ENCODE measurements at places on chromosomes 16 and 17. TPM values are rescaled to one million over a fixed set of nuclear protein-coding genes. Genes with fewer than 3 reads are reported as not detected.
A peak's percentile ranks its signal among the peaks of the same experiment; 100 is the strongest.

GRCh38 chr17:58755577-58756245, at the start of gene PPM1E:
Gene PPM1E (plus strand): TSS chr17:58755854.
- peaks cover 69% of the 10 kb centered on the region for H3K27me3 ChIP-seq
- DNase-seq, result peak; percentile 86
- peak within 1 kb of the TSS; percentile 70 for H3K4me3 ChIP-seq
- H3K36me3 ChIP-seq, result no peaks in the 10 kb centered on the region
- no peak within 1 kb of the TSS for H3K27ac ChIP-seq
- peaks cover 25% of the 10 kb centered on the region for H3K4me1 ChIP-seq

DNA sequence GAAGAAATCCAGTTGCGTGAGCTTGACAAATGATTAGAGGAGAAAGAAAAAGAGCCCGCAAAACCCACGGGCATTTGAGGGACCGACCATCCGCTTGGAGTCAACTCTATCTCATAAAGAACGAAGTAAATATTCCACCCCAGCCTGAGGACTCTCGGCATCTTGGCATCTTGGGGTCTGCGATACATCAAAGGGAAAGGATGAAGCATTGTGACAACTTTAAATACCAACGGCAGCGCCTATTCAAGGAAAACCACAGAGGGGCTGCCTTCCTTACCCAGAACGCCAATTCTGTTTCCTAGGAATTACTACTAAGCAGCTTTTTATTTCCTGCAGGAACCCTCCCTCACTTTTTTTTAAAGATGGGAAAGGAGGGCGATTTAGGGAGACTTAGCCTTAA, 152.2 kb downstream of the FOXL1 start:
- DNase-seq, result peak; percentile 0
- no peak overlapping the region for H3K27ac ChIP-seq
- peaks cover 7% of the 10 kb centered on the region for H3K4me1 ChIP-seq
- H3K36me3 ChIP-seq, result no peaks in the 10 kb centered on the region

- H3K36me3 ChIP-seq, result peaks cover 60% of the 10 kb centered on the region
- peaks cover 5% of the 10 kb centered on the region for H3K4me1 ChIP-seq
- no peak overlapping the region for H3K4me3 ChIP-seq
- no peaks in the 10 kb centered on the region for H3K27me3 ChIP-seq
Measured at GRCh38 chr16:31707743-31708335, 165.8 kb upstream of the ZNF267 start.

Gene RMI2
- 3.7 TPM for total RNA-seq

Gene MPP3
- total RNA-seq, result 9.7 TPM

All from spleen (tissue), 13 donors.